Progenitor cell of endocrine pancreas (in vitro differentiated cells): ENCODE measurements at places on chromosomes 1 and 21.
A peak's percentile ranks its signal among the peaks of the same experiment; 100 is the strongest.

- no peak for DNase-seq
Measured at GRCh38 chr1:59714966-59715365, 99.8 kb upstream of the HOOK1 start.

DNA sequence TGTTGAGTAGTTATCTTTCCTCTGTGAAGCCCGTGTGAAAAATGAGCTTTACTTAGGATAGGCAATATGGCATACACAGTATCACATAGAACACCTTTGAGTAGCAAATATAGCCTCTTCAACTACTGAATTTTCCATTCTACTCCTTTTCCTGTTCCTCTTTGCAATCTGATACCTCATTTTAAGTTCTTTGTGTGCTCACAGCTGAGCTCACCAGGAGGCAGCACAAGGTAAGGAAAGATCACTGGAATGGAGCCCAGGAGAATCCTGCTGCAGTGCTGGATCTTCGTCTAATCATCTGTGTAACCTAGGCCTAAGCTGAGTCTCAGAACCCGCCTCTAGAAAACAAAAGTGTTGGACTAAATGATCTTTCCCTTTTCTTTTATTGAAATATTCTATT, 171.0 kb downstream of the LRRC40 start:
- DNase-seq, result no peak

GRCh38 chr1:9835758-9836631, 12.2 kb upstream of the CLSTN1 start:
- DNase-seq, result no peak

- DNase-seq, result no peak
Measured at GRCh38 chr1:160247053-160247452, 15.3 kb downstream of the DCAF8 start.

DNA sequence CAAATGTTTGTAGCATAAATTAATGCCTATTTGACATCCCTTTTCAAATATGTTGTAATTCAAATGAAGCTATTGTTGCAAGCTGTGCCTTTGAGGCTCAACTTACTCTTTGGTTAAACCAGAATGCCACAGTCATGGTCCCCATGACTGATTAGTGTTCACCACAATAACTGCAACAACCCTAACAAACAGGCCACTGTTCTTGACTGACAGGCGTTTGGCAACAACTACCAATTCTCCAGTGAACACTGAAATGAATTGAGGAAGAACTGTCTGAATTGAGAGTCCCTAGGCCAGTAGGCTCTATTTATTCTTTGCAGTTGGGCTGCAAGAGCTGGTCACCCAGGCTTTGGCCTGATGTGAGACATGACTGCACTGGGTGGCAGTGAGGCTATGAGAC, 6.6 kb upstream of the TMEM167B start:
- DNase-seq, result no peak

GRCh38 chr1:151594143-151594625, 17.7 kb upstream of the SNX27 start:
- DNase-seq, result peak; percentile 76

- DNase-seq, result no peak
Measured at GRCh38 chr1:8086055-8086454, 59.9 kb upstream of the ERRFI1 start.

DNA sequence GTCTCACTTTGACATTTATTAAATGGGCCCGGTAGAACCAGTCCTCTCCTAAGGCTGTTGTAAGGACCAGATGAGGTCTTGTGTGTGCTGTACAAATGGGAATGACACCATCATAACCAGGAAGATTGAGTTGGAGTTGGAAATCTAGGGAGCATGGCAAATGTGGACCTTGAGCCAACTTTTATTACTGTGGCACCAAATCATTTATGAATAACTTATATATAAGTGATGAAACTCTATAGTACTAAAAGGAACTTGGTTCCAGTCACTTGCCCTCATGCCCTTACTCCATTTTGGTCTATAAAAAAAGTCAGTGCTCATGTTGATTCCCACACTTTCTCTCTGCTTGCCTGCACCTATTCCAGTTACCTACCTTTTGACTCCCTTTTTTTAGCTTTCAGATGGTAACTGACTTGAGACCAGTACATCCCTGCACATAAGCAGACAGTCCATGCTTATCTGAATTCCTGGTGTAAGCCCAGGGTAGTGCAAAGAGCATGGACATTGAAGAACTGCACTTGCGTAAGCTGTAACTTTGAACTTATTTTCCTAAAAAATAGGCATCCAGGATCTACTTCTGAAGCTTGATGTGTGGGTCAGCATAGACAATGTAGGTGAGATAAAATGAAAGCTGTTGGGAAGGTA, 210.6 kb downstream of the PBX1 start:
- DNase-seq, result no peak

DNA sequence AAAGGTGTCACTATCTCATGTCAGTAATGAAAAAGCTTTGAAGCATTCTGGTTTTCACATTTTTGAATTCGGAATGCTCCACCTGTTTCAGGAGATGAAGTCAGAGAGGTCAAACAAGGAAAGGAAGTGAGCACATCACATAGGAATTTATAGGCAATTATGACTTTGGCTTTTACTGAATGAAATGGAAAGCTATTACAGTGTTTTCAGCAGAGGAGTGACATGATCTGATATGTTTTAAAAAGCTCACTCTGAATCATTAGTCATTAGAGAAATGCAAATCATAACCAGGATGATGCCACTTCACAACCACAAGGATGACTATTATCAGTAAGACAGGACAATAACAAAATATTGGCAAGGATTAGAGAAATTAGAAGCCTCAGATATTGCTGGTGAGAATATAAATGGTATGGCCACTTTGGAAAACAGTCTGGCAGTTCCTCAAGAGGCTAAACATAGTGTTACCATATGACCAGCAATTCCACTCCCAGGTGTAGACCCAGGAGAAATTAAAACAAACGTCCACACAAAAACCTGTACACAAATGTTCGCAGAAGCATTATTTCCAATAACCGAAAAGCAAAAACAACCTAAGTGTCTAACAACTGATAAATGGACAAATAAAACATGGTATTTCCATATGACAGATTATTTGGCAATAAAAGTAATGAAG, 7.5 kb downstream of the TAF1A start:
- DNase-seq, result no peak

GRCh38 chr1:9715536-9716226, 64.2 kb downstream of the PIK3CD start:
- no peak for DNase-seq

- DNase-seq, result no peak
Measured at GRCh38 chr1:44661781-44662682, 12.2 kb downstream of the TMEM53 start.

GRCh38 chr1:78408192-78408591, 82.6 kb upstream of the PTGFR start:
- no peak for DNase-seq
